Stimulated activated CD8-positive, alpha-beta memory T cell treated with anti-CD3 and anti-CD28 coated beads, Interleukin-4, amount 100 ng/mL, for 1 hour (primary cell): ENCODE measurements at places on chromosomes 1 and 21.

- no peak for DNase-seq
Measured at GRCh38 chr1:42239555-42239954, 75.0 kb upstream of the GUCA2A start.

GRCh38 chr1:177103005-177103852, 61.3 kb downstream of the ASTN1 start:
- DNase-seq, result no peak

GRCh38 chr1:17757426-17757825, 2.3 kb downstream of the ACTL8 start:
- no peak for DNase-seq

DNA sequence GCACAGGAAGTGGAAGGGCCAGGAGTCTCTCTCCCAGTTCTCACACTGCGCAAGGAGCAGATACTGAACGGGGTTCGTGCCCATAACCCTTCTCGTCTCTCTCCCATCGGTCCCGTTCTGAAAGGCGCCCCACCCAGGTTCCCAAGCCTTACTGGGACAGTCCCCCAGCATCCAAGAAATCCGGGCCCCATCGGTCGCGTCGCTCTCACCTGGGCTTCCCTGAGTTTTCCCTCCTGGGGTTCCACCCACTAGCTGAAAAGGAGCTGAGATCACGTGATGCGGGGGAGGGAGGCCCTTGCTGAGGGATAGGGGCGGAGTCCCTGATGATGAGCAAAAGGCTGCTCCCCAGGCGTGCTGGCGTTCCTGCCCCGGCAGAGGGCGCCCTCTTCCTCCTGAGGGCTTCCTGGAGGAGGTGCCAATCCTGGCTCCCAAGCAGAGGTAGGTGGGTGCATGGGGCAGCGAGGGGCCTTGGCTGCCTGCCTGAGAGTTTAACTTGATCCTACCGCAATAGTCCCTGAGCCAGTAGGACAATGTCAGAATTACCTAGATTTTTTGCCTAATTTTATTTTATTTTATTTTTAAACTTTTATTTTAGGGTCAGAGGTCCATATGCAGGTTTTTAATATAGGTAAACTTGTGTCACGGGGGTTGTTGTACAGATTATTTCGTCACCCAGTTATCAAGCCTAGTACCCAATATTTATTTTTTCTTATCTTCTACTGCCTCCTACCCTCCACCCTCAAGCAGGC, at the start of gene SPOCD1:
Gene SPOCD1 (minus strand): TSS at position 271 of the 749 bp plus-strand sequence. CDS start 689 bp downstream, outside the sequence.
- peak; percentile 64 for DNase-seq

DNA sequence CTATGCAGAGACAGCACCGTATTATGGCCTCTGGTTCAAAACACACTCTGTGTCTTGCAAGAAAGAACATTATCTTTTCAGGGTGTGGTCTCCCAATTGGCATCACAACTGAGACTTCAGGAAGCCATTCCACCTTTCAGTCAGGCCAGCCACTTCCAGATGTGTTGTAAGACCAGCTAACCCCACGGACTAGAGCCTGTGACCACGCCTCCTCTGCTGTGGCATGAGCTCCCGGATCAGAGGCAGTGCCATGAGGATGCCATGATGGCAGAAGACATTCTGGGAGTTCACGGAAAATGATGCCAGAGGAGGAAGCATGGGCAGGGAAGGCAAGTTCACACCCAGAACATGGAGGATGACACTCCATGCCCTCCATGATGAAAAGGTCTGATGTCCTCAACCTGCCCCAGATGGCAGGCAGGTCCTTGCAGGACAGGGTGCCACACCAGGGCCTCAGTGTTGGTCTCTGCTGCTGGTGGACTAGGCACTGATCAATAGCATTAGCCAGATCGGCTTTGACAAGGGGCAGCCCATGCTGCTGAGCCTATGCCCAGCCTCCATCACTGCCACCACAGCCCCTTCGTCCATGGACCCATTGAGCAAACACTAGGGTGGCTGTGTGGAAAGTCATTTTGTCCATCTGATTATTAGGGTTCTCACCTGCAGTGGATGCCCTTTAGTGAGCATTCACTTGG, 341.6 kb downstream of the MATN1 start:
- no peak for DNase-seq

GRCh38 chr1:115340879-115341278, 2.8 kb upstream of the NGF start:
- no peak for DNase-seq

GRCh38 chr1:56644919-56645676, at the start of gene PRKAA2:
TSS of gene PRKAA2 (plus strand) at chr1:56645314. CDS start at chr1:56645388, 74 bp downstream.
- no peak for DNase-seq

DNA sequence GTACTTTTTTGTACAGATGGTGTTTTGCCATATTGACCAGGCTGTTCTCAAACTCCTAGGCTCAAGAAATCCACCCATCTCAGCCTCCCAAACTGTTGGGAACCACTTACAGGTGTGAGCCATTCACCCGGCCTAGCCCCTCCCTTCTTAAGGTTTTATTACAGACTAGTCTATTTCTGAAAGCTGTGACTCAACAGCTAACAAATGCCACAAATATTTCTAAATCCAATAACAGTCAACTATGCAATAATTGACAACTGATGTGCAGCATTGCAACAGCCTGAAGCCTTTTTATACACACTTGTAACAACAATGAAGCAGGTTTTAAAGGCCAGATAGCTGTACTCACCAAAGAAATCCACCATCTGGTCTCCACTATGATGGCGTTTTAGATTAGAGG, 51.4 kb downstream of the GRIK1 start:
- no peak for DNase-seq

DNA sequence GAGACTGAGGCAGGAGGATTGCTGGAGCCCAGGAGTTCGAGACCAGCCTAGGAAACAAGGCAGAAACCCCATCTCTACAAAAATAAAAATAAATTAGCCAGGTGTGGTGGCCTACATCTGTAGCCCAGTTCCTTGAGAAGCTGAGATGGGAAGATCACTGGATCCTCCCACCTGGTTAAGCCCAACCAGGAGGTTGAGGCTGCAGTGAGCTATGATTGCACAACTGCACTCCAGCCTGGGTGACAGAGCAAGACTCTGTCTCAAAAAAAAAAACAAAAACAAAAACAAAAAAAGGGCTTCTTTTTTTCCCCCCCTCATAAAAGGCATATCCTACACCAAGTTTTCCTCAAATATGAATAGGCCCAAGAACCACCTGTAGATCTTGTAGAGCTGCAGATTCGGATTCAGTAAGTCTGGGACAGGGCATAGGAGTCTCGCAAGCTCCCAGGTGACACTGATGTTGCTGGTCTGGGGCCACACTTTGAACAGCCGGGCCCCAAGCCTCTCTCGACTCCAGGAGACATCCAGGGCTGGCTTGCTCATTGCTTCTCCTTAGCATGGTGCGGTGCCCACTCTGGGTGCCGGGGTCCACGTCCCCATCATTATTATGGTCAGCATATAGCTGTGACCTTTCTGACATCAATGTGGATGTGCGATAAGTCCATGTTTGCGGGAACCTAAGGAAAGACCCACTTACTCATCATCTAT, 22.1 kb upstream of the UMODL1 start:
- DNase-seq, result no peak

GRCh38 chr1:22364764-22365163, 86.9 kb upstream of the ZBTB40 start:
- no peak for DNase-seq

DNA sequence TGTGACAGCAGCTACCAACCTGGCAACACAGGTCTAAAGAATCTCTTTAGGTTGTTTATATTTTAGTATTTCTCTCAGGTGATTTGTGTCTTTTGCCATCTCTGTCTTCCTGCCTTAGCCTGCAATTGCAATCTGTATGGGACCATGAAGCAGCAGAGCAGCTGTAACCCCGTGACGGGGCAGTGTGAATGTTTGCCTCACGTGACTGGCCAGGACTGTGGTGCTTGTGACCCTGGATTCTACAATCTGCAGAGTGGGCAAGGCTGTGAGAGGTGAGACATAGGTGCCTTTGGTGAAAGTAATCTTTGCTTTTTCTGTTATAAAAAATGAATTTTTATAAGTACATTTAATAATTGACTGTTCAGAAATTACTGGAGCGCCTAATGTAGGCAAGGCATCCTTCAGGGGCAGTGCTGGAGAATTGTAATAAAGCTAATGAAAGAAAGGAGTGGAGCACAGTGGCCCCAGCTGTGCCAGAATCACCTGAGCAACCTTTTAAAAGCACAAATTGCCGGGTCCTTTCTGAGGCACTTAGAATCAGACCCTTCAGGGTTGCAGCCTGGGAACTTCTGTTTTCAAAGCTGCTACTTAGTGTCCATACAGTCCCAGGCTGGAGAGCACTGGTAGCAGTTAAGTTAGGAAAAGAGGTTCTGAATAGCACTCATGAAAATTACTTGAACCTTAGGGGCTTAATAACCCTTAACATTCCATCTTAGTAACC, 60.6 kb upstream of the LAMC2 start:
- DNase-seq, result no peak

GRCh38 chr1:43438006-43438405, 15.7 kb downstream of the HYI start:
- DNase-seq, result no peak

DNA sequence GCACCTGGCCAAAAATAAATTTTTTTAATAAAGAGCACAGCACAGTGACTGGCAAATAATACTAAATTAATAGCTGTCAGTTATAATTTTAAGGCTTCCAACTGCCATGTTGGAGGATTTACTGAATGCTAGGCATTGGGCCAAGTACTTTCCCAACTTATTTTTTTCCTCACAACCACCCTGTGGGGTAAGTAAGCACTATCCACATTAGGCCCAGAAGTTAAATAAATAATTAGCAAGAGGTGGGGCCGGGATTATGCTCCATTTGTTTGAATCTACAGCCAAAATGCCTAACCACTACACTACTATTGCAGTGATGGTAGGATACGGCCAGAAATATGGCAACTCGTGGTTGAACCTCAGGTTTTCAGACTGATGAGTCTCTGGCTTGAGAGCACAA, 4.6 kb upstream of the TRNAU1AP start:
- no peak for DNase-seq

- no peak for DNase-seq
Measured at GRCh38 chr1:78075621-78076020, 29.9 kb downstream of the GIPC2 start.

GRCh38 chr1:165055581-165055980, 300.9 kb downstream of the LMX1A start:
- DNase-seq, result no peak

GRCh38 chr1:48552903-48553606, 81.1 kb upstream of the SPATA6 start:
- no peak for DNase-seq

- peak; percentile 38 for DNase-seq
Measured at GRCh38 chr1:94926915-94927404, at the start of gene CNN3. TSS of gene CNN3 (minus strand) at chr1:94927110. CDS start at chr1:94926894, 216 bp downstream.

- DNase-seq, result no peak
Measured at GRCh38 chr1:151924691-151925587, 15.6 kb upstream of the THEM4 start.

DNA sequence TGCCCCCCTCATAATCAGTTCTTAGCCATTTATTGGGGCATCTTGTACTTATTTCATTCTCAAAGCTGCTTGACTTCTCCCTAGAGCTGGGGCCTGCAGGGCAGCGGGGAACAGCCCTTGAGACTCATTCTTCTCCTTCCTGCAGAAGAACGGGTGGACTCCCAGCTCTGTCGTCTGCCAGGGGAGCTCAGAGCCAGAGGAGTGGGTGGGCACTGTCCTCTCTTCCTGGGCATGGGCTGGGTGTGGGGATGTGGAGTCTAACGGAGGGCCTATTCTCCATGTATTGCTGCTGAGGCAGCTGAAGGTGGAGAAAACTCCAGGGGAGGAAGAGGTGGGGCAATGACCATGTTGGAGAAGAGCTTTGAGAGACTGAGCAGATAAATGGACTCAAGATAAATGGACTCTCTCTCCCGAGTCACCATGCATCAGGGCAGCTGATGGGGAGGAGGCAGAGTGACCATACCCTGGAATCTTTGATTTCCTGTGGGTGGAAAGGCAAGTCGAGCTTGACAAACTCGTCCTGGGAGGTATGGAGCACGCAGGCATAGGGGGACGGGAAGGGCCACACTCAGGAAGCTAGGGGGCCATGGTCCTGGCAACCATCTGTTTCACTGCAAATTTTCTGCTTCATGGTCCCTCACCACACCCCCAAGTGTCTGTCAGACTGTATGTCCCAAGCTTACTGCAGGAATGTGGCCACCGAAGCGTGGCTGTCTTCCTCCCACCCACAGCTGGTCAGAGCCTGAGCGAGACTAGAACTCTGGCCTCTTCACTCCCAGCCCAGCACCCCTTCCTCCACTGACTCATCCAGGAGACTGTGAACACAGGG, 56.9 kb upstream of the ATP2B4 start:
- no peak for DNase-seq

DNA sequence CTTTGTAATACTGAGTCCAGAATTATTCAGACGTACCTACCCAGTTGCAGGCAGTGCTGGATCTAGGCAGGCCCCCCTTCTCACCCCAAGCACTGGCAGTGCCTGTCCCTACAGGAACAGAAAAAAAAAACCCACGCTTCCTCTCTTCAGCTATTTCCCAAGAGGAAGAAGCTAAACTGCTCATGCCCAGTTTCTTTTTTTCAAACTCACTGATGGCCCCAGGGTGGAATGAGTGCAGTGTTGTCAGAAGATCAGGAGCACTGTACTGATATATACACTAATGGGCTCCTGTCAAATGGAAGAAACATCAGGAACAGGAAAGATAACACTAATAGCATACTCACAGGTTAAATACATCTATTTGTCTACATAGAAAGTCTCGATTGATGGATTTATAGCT, 28.2 kb upstream of the DOCK7 start:
- DNase-seq, result no peak

- DNase-seq, result no peak
Measured at GRCh38 chr1:180251526-180252305, 21.7 kb downstream of the LHX4 start.

GRCh38 chr21:39451332-39452206, at the start of gene SH3BGR:
TSS of gene SH3BGR (plus strand) at chr21:39451970. CDS start at chr21:39452097, 127 bp downstream.
- DNase-seq, result no peak

DNA sequence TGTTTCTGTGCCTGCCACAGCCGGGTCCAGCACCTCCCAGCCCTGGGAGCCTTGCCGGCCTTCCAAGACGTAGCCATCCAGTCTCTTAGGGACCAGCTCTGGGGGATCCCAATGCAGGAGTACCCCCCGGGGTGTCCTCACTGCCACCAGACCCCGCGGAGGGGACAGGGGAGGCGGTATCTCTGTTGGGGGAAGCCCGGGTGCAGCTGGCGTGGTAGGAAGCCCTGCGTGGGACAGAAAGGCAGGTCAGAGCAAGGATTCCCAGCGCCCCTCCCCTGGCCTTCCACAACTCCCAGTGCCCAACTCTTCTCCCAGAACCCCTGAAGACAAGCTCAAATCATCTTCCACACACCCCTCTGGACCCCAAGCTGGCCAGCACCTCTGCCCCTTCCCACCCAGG, 4.9 kb upstream of the TAGLN2 start:
- no peak for DNase-seq

DNA sequence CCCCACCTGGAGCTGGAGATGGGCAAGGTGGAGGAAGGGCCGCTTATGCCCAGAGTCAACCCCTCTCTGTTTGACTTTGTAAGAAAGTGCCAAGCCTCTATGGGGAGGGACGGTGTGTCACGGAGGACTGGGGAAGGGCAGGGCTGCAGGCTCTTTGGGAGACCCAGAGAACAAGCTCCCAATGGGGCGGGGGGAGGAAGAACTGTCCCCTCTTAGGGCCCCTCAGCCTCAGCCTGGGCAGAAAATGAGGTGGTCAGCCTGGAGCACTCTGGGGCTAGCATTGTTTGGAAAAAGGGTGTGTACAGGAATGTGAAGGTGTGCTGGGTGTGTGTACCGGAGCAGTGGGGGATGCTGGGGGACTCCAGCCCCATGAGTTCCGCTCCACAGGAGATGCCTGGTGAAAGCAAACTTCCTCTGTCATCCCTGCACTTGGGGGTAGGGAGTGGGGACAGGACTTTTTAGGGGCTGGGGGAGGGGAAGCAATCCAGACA, 1.2 kb upstream of the INAVA start:
- no peak for DNase-seq

GRCh38 chr1:59688976-59689375, 125.8 kb upstream of the HOOK1 start:
- no peak for DNase-seq
